AG09309 (cell line): ENCODE measurements at places on chromosomes 4 and X.

DNA sequence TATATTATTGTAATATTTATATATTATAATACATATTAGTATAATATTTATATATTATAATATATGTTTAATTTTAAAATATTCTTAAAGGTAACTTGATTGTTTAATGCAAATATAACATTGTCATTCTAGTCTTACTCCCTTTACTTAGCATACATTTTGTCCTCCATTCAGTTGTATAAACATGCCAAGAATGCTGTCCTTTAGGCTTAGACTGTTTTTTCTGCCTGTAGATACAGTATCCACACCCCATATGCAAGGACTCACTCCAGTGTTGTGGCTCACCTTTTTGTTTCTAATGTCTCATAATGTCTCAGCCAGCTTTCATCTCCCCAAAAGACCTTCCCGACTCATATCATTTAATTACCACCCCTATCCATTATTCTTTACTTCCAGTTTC lies 2110.0 kb downstream of the PCDH7 start:
- DNase-seq: no peak

DNA sequence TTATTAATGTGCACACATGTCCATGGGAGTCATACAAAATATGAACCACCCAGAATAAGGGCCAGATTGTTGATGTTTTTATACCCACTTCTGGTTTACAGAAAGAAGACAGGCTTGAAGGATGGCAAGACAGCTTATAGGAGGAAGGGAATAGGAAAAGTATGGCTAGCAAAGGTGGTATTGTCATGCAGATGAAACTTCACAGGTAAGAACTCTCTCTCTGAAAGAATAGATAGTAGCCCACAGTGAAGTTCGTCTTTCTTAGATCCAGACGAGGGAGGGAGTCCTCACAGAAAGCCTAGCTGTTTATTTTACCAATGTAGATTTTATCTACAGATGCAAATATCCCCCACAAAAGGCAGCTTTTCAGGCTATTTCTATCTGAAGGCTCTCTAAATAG lies 43.7 kb upstream of the SPIN4 start:
- no peak for DNase-seq

DNA sequence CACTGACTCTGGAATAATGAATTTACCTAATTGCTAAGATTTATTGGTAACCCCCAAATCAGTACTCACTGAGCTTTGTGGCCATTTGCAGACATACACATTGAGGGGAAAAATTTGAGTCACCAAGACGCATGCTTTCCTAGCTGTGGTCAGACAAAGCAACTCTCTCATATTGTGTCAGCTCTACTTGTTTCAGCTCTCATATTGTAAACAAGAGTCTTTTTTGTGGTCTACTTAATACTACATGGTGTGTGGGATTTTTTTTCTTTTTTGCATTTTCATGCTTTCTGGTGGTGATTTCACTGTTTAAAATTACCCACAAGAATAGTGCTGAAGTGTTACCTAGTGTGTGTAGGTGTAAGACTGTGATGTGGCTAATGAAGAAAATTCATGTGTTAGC lies 428.2 kb upstream of the GALNT7 start:
- no peak for DNase-seq

DNA sequence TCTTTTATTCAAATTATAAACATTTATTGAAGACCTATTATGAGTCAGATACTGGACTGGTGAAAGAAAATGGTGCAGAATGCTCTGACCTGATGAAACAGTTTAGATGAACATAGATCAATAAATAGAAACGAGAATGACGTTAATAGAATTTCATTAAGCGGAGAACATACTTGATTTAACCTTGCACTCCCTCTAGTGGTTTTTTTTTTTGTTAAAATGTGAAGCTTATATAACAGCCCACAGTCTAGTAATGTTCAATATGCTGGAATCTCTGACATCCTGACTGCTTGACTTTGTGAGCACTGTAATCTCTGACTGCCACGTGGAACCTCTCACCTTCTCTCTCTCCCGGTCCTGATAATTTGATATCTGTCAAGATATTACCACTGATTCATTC lies 32.3 kb downstream of the HDAC8 start:
- no peak for DNase-seq

GRCh38 chr4:140256941-140257340 lies 103.0 kb upstream of the MAML3 start:
- no peak for DNase-seq

GRCh38 chrX:93985344-93986307 lies 311.6 kb downstream of the FAM133A start:
- no peak for DNase-seq

DNA sequence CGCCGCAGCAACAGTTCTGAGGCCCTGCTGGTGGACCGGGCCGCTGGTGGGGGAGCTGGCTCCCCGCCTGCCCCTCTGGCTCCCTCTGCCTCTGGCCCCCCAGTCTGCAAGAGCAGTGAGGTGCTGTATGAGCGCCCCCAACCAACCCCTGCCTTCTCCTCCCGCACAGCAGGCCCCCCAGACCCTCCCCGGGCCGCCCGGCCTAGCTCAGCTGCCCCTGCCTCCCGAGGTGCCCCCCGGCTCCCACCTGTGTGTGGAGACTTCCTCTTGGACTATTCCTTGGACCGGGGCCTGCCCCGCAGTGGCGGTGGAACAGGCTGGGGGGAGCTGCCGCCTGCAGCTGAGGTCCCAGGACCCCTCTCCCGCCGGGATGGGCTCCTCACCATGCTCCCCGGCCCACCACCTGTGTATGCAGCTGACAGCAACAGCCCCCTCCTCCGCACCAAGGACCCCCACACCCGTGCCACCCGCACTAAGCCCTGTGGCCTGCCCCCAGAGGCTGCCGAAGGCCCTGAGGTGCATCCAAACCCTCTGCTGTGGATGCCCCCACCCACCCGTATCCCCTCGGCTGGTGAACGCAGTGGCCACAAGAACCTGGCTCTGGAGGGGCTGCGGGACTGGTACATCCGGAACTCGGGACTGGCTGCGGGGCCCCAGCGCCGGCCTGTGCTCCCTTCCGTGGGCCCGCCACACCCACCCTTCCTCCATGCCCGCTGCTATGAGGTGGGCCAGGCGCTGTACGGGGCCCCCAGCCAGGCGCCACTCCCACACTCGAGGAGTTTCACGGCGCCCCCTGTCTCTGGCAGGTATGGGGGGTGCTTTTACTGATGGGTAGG lies 6.3 kb downstream of the PRAF2 start:
- no peak for DNase-seq

GRCh38 chr4:150962245-150962644 lies 52.8 kb downstream of the LRBA start:
- no peak for DNase-seq
